ENCODE measurements at places on chromosomes 6 and 20.

GRCh38 chr6:106939848-106940247 lies 34.7 kb downstream of the CD24 start:
- DNase-seq = no peak

- peak; percentile 78 for DNase-seq
Measured at GRCh38 chr20:62953839-62954703, 1.6 kb downstream of the SLC17A9 start.

- DNase-seq = peak; percentile 13
Measured at GRCh38 chr20:62770916-62771315, 25.4 kb upstream of the MRGBP start.

DNA sequence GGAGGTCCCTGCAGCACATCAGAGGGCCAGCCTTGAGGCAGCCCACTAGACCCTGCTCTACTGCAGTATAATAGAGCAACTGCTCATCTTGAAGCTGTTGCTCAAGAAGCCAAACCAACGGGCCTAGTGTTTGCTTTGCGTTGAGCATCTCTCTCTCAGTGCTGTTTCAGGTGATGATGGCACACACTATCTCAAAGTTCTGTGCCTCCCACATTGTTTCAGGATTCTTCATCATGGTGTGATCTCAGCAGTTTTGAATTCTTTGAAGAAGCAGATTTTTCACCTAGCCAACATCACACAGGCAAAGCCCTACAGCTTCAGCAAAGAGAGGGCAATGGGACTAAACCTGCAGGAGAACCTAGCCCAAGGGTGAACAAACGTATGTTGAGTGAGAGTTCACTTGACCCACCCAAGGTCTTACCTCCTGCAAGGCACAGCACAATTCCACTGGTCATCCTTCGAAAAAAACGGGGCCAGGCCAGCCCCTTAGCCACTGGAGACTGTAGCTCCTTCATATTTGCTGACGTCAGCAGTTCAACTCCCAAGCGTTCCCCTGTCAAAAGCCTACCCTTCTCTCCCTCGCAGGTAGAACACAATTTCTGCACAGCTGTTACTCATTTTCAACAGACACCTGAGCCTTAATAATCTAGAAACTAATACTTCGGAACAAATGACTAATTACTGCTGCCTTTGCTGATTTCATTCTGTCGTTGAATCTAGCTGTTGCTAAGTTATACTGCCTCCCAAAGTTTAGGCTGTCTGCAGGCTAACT lies 15.8 kb downstream of the MYB start:
- no peak for DNase-seq

DNA sequence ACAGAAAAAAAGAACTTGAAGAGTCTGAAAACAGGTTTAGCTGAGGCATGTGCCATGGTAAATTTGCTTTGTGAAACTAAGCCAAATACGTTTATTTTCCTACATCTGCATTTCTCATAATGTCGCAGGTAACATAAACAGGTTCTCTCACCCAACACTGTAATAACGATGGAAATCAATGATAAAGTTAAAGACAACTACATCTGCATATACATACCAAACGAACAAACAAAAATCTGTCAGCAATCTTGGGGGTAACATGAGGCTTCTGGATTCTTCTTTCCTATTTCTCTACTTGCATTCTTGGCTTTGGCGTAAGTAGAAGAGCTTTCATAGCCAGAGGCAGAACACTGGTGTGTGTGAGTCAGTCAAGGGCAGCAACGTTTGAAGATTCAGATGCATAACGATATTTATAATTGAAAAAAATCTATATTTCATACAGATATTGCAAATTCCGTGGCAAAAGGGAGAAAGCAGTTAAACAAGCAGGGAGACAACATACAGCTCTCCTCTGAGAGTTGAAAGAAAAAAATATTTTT lies 195.1 kb downstream of the EDN1 start:
- DNase-seq = no peak

DNA sequence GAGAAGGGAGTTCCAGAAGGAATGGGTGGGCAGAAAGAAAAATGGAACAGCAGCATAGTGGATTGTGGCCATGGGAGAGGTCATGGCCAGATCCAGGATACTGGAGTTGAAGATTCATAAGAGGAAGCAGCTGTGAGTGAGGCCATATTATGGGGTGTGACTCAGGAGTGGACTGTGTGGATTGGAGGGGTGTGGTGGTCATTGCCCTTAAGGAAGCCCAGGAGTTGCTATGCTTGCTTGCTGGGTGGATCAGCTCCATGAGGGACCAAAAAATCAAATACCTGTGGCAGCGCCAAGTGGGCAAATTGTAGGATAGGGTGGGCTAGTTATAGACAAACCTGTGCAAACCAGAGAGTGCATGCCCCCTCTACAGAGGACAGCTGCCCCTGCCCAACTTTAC lies 18.3 kb downstream of the LRRC1 start:
- no peak for DNase-seq

GRCh38 chr6:57432919-57433684 lies 115.7 kb downstream of the PRIM2 start:
- no peak for DNase-seq

GRCh38 chr20:58033026-58033536 lies 195.4 kb downstream of the ANKRD60 start:
- DNase-seq = no peak

GRCh38 chr6:132725947-132726607 lies 12.2 kb upstream of the VNN1 start:
- DNase-seq = no peak

DNA sequence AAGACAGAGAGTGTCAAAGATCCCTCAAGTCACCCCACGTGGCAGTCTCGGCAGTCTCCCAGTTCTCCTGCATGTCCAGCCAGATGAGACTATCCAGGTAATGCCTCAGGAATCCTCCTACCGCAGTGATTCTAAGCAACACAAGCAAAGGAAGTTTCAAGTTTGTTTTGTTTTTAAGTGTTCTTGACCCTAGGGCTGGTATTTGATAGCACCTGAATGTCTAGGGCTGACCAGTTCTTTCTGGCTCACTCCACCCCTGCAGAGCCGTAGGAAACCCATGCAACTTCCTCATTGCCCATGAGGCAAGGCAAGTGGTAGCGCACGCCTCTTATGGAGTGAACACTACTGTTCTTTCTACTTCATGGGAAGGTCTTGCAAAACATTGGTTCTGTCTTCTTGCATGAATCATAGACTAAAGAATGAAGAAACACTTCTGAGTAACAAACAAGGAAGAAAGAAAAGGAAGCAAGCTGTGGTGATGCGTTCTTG lies 24.8 kb upstream of the FOXQ1 start:
- no peak for DNase-seq

DNA sequence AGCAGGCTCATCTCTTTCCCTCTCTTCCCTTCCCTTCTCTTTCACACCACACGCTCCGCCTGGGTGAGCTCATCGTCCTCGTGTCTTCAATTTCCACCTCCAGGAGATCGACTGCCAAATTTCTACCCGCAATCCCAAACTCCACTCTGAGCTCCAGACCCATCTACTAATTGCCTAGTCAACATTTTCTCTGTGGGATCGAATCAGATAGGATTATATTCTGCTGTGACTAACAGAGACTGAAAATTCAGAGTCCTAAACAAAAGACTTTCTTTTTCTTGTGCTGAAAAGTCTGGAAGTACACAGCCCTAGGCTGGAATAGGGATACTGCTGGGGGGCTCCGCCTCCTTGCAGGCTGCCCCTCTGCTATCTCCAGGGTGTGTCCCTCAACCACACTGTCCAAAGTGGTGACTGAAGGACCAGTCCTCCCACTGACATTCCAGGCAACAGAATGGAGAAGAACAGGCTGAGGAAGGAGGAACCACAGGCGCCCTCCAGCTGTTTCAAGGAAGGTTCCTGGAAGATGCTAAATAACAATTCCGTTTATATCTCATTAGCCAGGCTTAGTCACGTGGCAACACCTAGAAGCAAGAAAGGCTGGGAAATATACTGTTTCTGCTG lies 5.0 kb upstream of the HSPA12B start:
- DNase-seq = no peak

- no peak for DNase-seq
Measured at GRCh38 chr20:6705926-6706548, 61.4 kb upstream of the BMP2 start.

DNA sequence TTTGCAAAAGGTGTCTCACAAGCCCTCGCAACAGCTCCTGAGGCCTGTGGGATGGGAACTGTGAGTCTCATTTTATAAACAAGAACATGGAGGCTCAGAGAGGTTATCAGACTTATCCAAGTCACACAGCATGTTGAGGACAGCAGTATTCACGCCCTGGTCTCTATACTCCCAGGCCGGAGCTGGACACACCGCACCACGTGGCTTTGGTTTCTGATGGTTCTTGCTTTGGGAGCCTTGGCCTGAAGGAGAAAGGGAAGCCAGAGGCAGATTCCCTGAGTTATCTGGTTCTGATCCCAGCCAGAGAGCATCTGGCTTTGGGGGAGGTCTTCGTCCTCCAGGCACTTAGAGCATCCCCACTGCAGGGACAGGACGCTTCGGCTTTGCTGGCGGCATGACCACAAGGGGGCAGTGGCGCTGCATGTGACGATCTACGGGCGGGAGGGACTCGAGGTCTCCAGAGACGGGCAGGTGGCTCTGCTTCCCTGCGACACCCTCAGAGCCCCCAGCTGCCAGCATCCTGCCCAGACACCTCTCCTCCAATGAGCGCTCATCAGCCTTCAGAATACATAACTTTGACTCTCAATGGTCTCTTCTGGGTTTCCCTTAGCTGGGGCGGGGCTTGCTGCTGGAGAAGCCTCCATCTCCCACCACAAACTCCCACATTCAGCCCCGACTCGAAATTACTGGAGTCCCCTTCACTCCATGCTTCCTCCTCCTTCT lies 51.4 kb upstream of the SAYSD1 start:
- peak; percentile 95 for DNase-seq

All from iPS-NIHi11 (cell line).